ENCODE measurements at places on chromosomes 1 and 21. TPM values are rescaled to one million over a fixed set of nuclear protein-coding genes. Genes with fewer than 3 reads are reported as not detected.

The C8B gene
- total RNA-seq, result not detected

The OR2M3 gene
- total RNA-seq, result not detected

The PANK4 gene
- total RNA-seq, result 25.4 TPM

The ADCY10 gene
- 0.35 TPM for total RNA-seq

The CDA gene
- total RNA-seq, result not detected

The FAM72A gene
- 21.8 TPM for total RNA-seq

The TNNT2 gene
- 0.37 TPM for total RNA-seq

The GBP1 gene
- 10.4 TPM for total RNA-seq

The NTRK1 gene
- 0.33 TPM for total RNA-seq

The AMY2A gene
- not detected for total RNA-seq

The SLC6A9 gene
- 62.2 TPM for total RNA-seq

The MX1 gene
- total RNA-seq, result 2.4 TPM

The BNIPL gene
- total RNA-seq, result 1.2 TPM
